HT1080 (cell line): ENCODE measurements at places on chromosomes 3 and 15.

GRCh38 chr3:151838574-151839312, 24.8 kb downstream of the AADAC start:
- DNase-seq, result peak; percentile 54

- no peak for DNase-seq
These were observed 186.3 kb upstream of the GPR149 start for GRCh38 chr3:154616298-154616697.

GRCh38 chr3:121542924-121543323, 2.9 kb downstream of the POLQ start:
- no peak for DNase-seq

DNA sequence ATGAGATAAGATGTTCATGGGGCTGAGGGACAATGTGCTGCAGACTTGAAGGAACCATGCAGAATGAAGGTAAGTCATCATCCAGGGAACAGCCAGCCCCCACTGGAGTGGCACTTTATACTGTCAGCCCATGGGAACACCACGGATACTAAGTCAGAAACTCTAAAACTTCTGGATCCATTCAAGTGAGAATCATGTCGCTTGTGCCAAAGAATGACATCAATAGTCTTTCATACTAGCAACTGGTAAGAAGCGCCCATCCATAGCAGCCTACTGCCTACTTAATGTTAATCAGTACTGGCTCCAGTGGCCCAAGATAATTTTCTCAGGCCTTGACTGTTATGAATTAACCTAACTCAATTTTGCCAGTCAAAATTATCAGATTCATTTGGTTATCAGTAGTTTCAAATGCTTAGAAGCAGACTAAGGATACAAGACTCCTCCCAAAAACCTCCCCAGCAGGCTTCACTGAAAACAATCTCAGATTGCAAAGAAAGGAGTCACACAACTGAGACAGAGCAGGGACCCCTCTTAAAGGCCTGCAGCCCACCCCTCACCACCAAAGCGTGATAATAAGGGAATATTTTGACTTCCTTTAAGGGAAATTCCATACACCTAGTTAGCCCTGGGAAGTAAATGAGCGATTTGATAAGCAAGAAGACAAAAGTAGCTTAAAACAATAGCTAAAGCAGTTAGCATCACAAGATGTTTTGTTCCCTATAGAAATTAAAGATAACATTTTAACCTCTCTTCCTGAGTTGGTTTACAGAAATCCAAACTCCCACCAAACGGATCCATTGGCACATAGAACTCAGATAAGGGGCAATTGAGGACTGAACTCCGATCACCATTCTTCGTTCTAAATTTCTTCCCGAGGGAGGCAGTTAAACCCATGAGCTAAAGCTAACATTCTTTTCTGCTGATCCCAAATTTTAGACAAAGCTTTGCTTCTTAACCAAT, 98.8 kb downstream of the TGFBR2 start:
- DNase-seq, result no peak
